Cortex of kidney (tissue), 1 donor: ENCODE measurements at places on chromosomes 7 and 10.

GRCh38 chr10:30759423-30759822, 129.9 kb upstream of the LYZL2 start:
- DNase-seq = no peak

DNA sequence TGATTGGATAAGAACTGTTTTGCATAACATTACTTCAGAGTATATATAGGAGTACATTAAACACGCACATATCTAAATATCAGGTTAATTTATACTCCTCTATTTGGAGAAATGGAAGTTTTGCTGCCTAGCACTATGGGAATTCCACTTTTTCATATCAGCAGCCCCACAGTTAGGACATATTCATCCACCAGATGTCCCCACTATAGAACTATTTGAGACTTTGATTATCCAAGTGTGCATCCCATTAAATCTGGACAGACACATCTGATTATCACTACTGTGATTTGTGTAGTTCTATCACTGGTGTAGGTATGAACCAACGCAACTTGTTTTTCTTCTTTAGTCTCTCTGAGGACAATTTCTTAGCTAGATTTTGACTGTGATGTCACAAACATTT, 345.7 kb downstream of the THSD7A start:
- DNase-seq = no peak

GRCh38 chr7:108824840-108825580, 255.3 kb downstream of the DNAJB9 start:
- no peak for DNase-seq

GRCh38 chr10:75634947-75635346, 203.5 kb downstream of the LRMDA start:
- DNase-seq = no peak

DNA sequence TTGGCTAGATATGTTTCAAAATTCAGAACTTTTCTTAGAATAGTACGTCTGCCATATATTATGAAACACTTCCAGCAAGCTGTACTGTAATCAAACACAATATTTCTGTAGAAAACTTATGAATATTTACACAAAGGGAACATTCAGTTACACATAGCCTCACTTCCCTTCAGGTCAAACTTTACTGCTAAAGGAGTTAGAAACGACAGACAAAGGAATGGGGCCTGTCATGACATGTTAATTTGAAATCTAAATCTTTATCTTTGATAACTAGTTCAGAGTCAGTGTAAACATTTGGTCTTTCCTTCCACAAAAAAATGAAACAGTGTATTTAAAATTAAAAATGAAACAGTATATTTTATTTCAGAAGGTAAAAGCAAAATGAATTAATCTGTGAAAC, 1.0 kb upstream of the CROT start:
- DNase-seq = no peak

- DNase-seq = no peak
Measured at GRCh38 chr7:118311121-118311836, 86.8 kb downstream of the ANKRD7 start.
